T-helper 2 cell (primary cell): ENCODE measurements at places on chromosomes 3 and 15.

GRCh38 chr3:134753999-134754742, 40.9 kb upstream of the EPHB1 start:
- DNase-seq: no peak

DNA sequence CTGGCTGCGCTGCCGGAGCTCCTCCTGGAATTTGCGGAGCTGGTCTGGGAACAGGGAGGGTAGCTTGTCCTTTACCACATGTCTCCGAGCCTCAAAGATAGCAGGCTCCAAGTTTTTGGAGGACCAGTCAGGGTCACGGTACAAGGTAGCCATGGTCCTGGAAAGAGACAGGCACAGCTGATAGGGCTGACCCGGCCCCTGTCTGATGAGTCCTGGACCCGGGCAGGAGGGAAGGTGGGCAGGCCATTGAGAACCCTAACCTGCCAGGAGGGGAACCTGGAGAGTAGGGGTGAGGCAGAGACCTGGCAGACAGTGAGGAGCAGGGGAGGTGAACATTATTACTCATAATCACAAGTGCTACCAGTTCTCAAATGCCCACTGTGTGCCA, 20.4 kb upstream of the EHD4 start:
- DNase-seq: no peak

DNA sequence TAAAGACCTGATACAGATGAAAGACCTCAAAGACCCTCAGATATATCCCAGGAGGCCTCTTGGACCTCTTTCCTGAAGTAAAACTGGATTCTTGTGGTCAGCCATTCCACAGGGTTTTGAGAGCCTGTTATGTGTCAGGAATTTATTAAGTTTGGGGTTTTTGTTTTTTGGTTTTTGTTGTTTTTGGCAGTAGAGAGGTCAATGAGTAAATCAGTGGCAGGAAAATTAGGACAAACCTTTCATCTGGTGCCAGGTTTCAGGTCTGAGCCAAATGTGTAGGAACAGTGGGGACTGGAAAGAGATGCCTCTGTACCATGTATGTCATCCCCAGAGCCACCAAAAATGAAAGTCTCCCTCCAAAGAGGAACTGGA, 520.4 kb upstream of the MDFIC2 start:
- no peak for DNase-seq

DNA sequence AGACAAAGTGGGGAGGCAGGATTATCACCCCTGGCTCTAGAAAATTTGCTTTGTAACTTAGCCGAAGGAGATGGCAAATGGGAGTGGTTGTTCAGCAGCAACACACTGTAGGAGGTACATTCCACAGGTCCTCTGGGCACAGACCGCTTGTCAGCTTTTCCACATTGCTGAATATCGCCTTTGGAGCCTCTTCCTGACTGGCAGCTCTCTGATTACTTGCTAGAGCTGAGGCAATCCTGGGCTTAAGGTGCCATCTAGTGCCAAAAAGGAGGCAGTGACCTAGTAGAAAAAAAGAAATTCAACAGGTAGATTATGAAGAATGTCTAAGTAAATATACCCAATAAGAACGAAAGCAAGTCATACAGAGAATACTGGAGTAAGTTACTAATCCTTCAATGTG, 13.1 kb upstream of the SCN5A start:
- DNase-seq: no peak

GRCh38 chr15:76663529-76663928, 241.6 kb downstream of the SCAPER start:
- no peak for DNase-seq

DNA sequence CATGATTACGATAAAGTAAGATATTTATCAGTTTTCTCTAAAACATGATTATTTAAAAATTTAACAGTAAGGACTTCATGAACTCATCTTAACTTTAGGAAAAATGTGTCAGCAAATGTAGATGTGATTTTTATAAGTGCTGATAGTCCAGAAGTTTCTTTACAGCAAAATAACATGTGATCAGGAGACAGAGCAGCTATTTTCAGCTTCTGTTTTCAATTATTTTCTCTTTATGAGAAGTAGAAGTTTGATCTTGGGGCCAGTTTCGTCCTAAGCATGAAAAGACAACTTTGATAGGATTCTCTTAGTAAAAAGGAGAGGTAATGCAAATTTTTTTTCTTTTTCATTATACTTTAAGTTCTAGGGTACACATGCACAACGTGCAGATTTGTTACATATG, 96.5 kb upstream of the TSPAN3 start:
- no peak for DNase-seq

GRCh38 chr15:57328897-57329296, 47.4 kb upstream of the CGNL1 start:
- DNase-seq: no peak

GRCh38 chr3:138591392-138591791, 2.7 kb downstream of the CEP70 start:
- DNase-seq: no peak
